ENCODE measurements at places on chromosomes 11 and 22.

- DNase-seq = no peak
Observed at GRCh38 chr22:30005213-30005857, 74.9 kb upstream of the HORMAD2 start.

DNA sequence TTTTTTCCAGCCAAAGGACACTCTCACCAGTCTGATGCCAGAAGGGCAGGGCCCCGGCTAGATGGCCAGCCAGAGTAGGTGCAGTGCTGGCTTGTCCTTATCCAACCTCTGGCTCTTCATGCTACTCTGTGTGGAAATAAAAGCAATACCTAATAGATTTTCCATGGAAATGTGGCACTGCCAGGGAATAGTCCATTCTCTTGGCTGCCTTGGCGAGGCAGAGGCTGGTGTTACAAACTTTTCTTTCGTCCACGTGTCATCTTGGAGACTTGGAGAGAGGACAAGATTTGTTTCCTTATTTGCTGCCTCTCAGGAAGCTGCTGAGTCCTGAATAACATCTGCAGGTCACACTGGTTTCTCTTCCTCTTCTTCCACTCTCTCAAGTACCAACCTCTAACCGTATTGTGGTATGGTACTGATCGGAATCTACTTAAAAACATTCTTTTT, 17.2 kb upstream of the C1QTNF4 start:
- no peak for DNase-seq

- no peak for DNase-seq
Observed at GRCh38 chr11:112115386-112115785, 28.7 kb downstream of the SDHD start.

DNA sequence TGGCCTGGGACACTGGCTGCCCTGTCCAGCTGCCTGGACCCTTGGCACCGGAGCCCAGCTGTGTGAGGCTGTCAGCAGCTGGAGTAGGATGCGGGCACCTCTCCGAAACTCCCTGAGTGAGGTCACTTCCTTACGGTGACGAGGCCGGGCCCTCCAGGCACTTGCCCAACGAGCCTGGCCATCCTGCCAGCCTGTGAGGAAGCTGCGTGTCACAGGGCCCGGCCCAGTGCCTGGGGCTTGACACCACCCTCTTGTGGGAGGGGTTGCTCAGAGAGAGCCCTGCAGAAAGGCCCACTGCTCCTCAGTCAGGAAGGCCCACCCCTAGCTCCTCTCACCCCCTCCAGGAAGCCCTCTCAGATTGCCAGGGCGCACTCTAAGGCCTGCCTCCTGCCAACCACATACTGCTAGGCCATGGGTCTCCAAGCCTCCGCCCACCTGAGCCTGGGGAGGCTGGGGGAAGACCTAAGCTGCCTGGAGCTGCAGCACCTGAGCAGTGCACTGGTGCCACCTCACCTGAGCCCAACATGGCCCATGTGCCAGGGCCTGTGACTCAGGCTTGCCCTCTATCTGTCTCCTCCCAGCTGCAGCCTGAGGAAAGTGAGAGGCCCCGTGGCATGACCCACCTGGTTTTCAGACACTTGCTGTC, 4.3 kb upstream of the PHLDA2 start:
- no peak for DNase-seq

GRCh38 chr22:26563022-26563421, 26.9 kb downstream of the TPST2 start:
- no peak for DNase-seq

- DNase-seq = no peak
Observed at GRCh38 chr22:43227239-43227630, 40.3 kb upstream of the TTLL12 start.

DNA sequence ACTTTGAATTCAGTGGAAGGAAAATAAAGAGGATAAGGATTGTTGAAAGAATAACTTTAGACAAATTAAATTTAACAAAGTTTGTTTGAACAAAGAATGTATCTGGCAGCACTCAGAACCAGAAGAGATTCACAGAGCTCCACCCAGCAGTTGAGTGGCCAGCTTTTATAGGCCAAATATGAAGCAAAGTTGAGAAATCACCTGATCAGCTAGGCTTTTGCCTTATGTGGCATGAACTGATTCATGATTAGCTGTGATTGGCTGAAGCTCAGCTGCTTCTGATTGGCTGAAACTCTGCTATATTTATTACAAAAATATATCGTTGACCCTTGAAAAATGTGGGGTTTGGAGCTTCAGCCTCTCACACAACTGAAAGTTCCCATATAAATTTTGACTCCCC, 62.6 kb downstream of the PIWIL4 start:
- no peak for DNase-seq

DNA sequence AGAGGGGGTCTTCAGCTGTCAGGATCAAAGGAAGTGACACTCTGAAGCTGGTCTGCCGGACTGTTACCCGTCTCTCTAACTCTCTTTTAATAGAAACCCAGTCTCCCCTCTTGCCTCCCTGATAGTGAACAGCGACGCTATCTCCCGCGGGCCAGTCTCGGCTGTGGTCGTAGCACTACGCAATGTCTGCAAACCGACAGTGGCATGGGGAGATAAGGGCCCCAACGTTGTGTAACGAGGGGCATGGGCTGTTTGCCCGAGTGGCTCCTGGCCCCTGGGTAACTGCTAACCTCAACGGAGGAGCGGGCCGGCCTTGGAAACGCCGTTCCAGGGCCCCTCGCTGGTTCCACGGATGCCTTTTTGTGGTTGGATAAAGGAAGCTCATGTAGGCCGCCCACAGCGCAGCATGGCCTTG, 23.3 kb downstream of the ZBTB16 start:
- no peak for DNase-seq

DNA sequence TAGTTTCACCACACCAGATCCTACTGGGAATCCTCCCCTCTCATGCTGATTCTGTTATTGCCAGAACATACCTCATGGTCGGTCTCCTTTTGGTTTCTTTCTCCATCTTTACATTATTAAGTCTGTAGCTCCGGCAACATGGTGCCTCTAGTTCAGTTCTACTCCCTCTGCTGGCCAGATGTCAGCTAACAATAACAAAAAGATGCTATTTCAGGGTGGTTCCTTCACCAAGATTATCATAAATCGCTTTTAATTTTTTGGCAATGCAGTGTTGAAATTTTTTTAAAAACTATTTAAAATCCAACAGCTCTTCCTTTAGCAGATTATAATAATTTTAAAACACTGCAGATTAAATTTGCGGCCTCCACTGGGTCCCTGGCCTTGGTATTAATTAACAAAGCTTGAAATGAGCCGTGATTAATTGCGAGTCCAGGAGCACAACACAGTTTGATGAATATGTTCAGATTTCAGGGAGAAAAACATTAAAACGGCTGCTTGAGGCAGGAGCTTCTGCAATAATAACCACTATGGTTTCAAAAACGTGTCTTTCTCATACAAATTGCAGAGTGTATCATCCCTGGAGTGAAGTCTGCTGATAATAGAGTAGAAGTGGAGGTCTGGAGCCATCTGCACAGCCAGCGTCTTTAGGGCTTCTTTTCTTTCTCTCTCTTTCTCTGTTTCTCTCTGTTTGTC, 492.9 kb upstream of the KIRREL3 start:
- no peak for DNase-seq

DNA sequence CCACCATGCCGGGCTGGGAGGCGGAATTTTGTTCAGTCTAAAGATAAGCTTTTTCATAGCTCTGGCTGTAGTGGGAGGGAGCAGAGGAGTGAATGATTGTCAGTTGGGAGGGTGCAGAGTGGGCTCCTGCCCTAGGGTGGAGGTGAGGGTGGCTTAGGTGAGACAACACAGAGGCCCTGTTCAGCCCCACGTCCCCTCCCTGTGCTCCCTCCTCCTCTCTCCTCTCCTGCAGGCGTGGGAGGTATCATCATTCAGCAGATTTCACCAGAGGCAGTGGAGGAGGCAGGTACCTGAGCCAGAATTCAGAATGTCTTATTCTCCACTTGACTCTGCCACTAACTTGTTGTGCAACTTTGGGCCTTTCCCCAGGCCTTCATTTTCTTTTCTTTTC, 1.7 kb upstream of the THRSP start:
- no peak for DNase-seq

DNA sequence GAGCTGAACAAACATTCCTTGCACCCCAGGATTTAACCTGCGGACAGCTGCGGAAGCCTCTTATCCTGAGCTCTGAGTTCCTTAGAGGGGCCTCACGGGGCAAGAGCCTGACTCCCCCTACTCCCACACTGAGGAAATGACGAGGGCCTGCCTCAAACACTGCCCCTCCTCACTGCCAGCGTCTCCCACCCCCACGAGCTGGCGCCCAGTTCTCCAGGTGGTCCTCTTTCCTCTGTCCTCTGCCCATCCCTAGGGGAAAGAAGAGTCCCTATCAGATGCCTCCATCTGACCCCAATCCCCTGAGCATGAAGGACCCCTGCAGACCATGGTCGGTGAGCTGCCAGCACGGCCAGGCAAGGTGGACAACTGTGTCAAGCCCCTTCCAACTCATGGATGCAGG, 14.3 kb downstream of the CHST1 start:
- DNase-seq = no peak

- DNase-seq = no peak
Observed at GRCh38 chr11:88631497-88631896, 294.0 kb upstream of the CTSC start.

GRCh38 chr11:12512826-12513395, 135.5 kb downstream of the PARVA start:
- DNase-seq = no peak

- DNase-seq = peak; percentile 30
Observed at GRCh38 chr11:71447791-71448256, 369 bp downstream of the DHCR7 start.

DNA sequence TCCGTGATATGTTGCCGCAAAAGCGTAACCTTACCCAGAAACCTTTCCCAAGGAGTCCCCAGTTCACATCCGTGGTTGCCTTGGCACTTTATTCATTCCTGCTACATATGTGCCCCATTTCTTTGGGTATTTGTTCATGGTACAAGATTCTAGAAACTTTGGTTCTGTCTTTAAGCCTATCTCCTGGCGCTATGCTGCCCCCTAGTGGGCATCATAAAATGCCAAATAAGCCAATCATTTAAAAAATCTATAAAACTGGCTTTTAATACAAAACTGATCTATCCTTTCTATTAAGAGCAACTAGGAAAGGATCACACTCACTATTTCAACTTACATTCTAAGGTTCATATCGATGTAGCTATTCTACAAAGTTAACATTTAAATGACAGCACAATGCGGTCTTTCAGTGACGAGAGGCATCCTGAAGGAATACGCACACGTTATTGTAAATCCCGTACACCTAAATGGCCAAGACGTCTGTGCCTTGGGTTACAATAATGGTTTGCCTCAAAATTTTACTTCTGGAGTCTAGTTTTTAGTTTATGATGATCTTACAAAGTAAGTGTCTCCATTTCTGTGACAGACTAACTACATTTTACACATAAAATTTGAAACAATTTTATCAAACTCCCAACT, 16.2 kb downstream of the PIWIL3 start:
- peak; percentile 21 for DNase-seq

DNA sequence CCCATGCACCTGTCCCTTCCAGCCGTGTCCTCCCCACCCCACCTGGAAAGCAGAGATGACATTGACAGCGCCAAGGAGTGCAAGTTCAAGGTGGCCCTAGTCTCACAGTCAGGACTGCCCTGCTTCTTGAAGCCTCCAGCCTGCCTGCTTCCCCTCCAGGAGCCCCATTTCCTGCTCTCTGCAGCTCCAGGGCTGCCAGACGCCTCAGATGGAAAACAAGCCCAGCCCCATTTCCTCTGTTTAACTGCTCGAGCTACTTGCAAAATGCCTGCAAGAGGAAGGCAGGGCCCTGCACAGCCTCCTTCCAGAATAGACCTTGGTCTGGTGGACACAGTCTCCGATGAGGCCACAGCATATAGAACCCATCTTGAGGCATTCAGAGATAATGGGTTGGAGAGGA, 5.0 kb upstream of the DGKZ start:
- DNase-seq = no peak

GRCh38 chr11:131561501-131561900, 191.1 kb downstream of the NTM start:
- no peak for DNase-seq

- no peak for DNase-seq
Observed at GRCh38 chr22:30523646-30524489, 18.4 kb upstream of the SEC14L4 start.

DNA sequence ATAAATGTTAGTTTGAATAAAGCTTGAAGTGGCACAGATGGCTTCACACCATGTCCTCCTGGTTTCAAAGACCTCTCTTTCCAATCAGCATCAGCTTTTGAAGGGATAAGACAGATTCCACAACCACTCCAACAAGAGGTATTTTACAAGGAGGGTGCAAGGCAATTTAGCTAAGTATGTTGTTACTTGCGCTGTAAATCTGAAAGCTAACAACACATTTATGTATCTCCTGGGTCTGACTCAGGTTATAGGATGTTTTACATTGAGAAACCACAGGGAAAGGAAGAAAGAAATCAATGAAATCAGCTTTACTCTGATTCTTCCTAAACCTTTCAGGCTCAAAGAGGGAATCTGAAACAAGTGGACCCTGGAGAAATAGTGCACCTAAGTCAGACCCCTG, 12.1 kb downstream of the CWC15 start:
- no peak for DNase-seq

DNA sequence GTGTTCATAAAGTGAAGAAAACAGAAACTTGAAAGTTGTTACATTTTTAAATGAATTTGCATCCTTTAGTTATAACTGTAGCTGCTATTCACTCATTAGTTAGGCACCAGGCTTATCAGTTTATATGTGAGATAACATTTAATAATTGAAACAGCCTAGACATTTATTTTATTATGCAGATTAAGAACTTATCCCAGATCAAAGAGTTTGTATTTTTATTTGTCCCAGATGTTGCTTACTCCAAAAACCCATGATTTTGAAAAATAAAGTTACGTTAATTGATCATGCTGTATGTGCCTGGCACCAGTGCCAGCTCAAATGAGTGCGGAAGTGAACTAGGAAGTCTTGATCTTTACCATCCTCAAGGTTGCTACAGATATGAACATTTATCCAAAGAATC, 172.7 kb upstream of the CARD18 start:
- DNase-seq = no peak

- DNase-seq = no peak
Observed at GRCh38 chr11:7484131-7484530, 1.2 kb upstream of the OLFML1 start.

DNA sequence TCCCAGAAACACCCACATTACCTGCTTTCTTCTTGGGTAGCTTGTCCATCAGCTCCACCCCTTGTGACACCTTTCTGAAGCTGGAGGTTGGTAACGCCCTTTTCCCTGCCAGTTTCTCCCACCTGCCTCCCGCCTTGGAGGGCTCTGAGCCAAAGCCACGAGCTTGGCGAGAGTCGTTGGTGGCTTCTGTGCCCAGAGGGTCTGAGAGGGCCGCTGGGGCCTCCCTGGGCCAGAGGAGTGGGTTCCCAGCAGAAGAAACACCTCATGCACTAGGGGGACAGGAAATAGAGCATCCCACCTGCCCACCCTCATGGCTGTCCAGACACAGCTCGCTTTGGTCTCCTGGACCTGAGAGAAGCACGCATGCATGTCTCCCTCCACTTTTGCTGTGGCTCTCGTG, 37.9 kb downstream of the B3GAT1 start:
- DNase-seq = no peak
